B cell (primary cell): ENCODE measurements at places on chromosomes 13 and 19. TPM values are rescaled to one million over a fixed set of nuclear protein-coding genes. Genes with fewer than 3 reads are reported as not detected.

RXFP2 gene
- not detected in 2 replicates for total RNA-seq

DNA sequence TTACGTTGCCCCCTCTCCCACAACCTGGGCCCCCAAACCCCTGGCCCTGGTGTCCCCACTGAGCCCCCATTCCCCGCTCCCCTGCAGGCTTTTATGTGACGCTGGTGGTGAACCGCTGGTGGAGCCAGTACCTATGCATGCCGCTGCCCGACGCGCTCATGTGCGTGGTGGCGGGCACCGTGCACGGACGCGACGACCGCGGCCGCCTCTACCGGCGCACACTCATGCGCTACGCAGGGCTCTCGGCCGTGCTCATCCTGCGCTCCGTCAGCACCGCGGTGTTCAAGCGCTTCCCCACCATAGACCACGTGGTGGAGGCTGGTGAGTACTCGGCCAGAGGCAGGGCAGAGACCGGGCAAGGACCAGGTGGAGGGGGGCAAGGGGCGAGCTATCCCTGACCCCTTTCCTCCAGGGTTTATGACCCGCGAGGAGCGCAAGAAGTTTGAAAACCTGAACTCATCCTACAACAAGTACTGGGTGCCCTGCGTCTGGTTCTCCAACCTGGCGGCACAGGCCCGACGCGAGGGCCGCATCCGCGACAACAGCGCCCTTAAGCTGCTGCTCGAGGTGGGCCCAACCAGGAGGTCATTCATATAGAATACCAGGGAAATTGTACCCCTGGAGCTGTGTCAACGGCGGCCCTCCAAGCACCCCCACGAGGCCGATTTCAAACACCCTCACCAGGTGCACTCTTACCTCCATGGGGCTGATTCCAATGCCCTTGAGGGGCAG, 3.0 kb downstream of the BEST2 start:
- no peak for DNase-seq
- no peak overlapping the region for H3K4me3 ChIP-seq
- no peaks in the 10 kb centered on the region for H3K27me3 ChIP-seq
- no peaks in the 10 kb centered on the region for H3K36me3 ChIP-seq

DNA sequence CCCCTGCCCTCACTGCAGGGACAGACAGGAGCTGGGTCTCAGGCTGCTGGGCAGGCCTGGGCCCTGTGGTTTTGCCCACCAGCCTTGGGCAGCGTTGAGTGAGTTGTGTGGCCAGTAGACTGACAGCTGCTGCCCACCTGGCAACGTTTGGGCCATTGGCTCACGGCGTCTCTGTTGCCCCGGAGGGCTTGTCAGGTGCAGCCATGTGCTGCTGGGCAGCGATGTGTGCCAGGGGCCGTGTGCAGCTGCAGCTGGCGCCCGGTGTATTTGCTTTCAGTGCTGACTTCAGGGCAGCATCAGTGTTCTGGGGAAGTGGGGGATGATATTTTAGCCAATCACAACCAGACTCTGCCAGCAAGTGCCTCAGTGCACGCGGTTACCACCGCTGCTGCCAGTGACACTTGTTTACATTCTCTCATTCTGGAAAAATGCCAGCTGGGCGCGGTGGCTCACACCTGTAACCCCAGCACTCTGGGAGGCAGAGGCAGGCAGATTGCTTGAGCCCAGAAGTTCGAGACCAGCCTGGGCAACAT, 10.6 kb downstream of the FZR1 start:
- no peaks in the 10 kb centered on the region for H3K27me3 ChIP-seq
- peak overlapping the region; percentile 72 for H3K27ac ChIP-seq
- H3K36me3 ChIP-seq, result peaks cover 31% of the 10 kb centered on the region
- peak; percentile 78 for DNase-seq

DNA sequence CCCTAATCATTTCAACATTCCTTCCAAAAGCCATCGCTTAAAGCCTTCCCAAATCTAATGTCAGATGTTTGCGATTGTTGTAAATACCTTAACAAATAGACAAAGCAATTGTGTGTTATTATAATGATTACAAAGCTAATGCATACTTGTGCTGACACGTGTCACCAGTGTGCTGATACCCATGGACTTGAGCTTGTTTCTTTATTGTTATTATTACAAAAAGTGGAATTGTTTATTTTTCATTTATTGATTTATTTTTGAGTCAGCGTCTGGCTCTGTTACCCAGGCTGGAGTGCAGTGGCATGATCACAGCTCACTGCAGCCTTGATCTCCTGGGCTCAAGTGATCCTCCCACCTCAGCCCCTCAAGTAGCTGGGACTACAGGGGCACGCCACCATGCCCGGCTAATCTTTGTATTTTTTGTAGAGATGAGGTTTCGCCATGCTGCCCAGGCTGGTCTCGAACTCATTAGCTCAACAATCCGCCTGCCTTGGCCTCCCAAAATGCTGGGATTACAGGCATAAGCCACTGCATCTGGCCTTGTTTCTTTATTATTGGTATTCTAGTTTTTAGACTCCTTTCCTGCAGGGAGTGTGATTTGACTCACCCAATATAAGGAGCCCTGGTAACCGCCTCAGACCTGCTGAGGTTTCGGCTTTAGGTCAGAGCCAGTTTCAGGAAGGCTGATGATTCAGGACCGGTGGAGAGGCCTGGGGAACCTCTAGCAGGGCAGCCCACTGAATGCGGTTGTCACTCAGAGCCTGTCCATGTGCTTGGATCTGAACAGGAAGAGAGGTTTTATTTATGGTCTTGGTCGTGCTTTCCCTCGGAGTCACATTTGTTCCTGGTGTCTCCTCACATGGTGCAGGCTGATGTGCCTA, 2.1 kb upstream of the FBXO17 start:
- no peaks in the 10 kb centered on the region for H3K36me3 ChIP-seq
- H3K4me1 ChIP-seq, result no peaks in the 10 kb centered on the region
- no peak for DNase-seq
- H3K4me3 ChIP-seq, result no peak overlapping the region
